Type B pancreatic cell (in vitro differentiated cells): ENCODE measurements at places on chromosomes 4 and X. TPM values are rescaled to one million over a fixed set of nuclear protein-coding genes. Genes with fewer than 3 reads are reported as not detected.

The TMSB4X gene
- total RNA-seq = 1,981 and 2,322 TPM in 2 replicates

The MAEA gene
- 81.5 and 98.7 TPM in 2 replicates for total RNA-seq

The NAA10 gene
- total RNA-seq = 73.8 and 82.7 TPM in 2 replicates

The AMTN gene
- not detected in 2 replicates for total RNA-seq

The SMIM10L2A gene
- total RNA-seq = 2.6 and 4.8 TPM in 2 replicates

The FNIP2 gene
- total RNA-seq = 31.0 and 36.5 TPM in 2 replicates

The KLKB1 gene
- 0.24 and 0.67 TPM in 2 replicates for total RNA-seq

The SSX2B gene
- total RNA-seq = not detected in 2 replicates

The ARX gene
- 12.1 and 12.4 TPM in 2 replicates for total RNA-seq

The TMLHE gene
- total RNA-seq = 15.1 and 18.5 TPM in 2 replicates

The OCRL gene
- total RNA-seq = 39.8 and 41.8 TPM in 2 replicates

- DNase-seq = no peak
These were observed 183.2 kb downstream of the RAP1GDS1 start for GRCh38 chr4:98444371-98444770.

GRCh38 chr4:165751882-165752281 is 121.2 kb upstream of the TLL1 start:
- DNase-seq = no peak

DNA sequence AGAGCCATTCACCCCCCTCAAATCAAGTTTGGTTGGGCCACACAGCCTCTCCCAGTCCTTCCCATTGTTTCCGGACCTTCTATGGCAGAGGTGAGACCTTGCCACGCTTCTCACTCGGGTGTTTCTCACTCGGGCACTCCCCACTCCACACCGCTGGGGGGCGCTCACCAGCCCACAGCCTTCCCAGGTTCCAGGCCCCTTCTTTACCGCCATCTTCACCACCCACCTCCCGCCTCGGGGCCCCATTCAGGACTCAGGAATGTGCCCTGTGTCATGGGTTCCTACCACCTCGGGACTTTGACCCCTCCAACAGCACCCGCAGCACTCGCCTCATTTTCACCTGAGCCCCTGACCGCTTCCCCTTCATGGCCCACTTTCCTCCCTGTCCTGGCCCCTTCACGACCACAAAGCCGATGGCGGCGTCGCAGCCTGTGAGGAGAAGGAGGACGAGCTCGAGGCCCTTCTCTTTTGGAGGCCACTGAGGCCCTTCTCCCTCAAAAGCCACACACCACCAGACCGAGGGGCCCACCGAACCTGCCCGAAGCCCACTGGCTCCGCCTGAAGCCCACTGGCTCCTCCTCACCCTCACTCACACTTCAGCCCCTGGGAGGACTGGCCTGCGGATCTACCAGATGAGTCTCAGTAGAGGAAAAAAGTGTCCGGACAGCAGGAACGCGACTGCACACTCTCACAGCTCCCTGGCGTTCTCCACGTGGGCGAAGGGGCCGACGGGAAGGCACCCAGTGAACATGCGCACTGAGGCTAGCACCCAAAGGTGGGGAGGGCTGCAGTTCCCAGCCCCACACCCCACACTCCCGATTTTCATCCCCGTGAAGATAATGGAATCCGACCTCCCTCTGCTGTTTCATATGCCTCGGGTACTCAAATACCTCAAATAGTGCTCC is at the start of gene PAGE1:
Gene PAGE1 (minus strand): TSS at position 709 of the 905 bp plus-strand sequence. CDS start 1,214 bp downstream, outside the sequence.
- DNase-seq = no peak

- DNase-seq = no peak
These were observed 16.1 kb downstream of the CBR4 start for GRCh38 chr4:168993714-168994510.

DNA sequence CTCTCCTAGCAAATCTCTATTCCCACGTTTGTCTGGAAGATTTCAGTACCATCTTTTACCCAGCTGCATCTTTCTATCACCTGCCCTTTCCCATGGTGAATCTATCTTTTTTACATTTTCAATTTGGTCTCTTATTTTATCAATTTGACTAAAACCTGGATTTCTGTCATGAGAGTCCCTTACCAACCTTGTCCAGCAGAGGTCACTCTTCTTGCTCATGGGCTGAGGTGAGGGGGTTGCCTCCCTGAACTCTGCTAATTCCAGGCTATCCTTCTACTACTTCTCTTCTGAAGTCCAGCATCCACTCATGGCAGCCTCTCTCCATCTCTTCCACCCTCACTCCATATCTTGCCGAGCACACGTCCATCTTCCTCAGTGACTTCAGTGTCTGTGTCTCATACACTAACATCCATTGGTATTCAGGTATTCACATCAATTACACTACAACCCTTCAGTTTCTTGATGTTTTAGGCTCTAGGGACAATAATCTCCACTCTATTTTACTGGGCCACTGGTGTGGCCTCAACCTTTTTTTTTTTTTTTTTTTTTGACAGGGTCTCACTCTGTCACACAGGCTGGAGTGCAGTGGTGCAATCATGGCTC is 17.8 kb upstream of the ZNF827 start:
- DNase-seq = no peak

- no peak for DNase-seq
These were observed 148.1 kb downstream of the PCDH7 start for GRCh38 chr4:30868111-30868895.

- DNase-seq = no peak
These were observed 63.8 kb upstream of the ATOH1 start for GRCh38 chr4:93764639-93765246.

DNA sequence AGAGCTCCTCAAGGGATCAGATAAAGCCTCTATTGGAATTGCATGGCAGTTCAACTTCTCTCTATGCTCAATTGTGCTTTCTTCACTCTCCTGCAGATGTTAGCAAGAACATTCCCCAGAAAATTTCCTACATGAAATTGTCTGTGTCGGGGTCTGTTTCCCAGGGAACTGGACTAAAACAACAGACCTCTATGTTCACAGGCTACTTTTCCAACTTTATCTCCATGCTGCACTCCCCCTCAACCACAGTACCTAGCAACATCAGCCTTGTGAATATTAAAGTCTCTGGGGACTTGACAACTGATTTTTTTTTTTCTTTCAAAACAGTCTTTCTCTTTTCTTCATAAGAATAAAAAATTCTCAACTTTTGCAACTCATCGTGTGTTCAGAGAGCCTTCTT is 1470.8 kb upstream of the ADGRL3 start:
- DNase-seq = no peak

DNA sequence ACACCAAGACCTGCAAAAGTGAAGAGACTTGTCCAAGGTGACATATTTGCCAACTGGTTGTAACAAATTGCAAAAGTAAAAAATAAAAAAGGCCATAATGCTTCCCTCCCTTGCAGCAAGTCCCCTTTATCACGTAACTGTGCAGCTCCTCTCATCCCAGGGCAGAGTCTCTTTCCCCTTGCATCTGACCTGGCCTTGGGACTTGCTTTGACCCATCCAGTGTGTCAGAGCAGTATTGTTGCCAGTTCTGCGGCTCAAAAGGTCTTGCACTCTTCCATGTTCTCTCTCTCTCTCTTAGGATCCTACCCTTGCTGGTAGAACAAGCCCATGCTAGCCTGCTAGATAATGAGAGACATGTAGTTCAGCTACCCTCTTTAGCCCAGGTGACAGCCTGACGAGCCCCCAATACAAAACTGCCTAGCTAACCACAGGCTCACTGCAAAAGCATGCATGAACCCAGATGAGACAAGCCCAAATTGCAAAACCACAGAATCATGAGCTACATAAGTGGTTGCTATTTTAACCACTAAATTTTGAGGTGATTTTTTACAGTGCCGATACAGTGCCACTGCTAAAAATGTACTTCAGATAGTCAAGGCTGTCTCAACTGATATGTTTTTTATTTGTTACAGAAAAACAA is 289.5 kb upstream of the PPARGC1A start:
- DNase-seq = no peak

DNA sequence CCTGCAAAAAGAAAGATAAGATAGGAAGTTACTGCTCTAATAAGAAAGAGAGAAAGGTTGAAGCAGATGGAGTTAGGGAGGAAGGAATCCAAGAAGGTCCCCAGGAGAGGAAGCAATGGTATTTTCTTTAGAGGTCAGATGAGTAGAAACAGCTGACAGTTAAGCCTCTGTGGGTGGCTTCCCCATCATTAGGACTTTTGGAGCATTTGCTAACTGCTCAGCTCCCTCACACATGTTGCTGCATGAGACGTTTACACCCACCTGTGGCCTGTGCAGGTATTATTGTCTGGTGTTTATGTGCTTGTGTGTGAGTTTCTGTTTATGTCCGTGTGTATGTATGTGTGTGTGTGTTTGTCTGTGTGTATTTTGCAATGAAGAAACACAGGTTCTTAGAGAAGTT is 346.8 kb downstream of the RAB28 start:
- no peak for DNase-seq

- no peak for DNase-seq
These were observed 1272.7 kb downstream of the C4orf33 start for GRCh38 chr4:130368668-130369067.

DNA sequence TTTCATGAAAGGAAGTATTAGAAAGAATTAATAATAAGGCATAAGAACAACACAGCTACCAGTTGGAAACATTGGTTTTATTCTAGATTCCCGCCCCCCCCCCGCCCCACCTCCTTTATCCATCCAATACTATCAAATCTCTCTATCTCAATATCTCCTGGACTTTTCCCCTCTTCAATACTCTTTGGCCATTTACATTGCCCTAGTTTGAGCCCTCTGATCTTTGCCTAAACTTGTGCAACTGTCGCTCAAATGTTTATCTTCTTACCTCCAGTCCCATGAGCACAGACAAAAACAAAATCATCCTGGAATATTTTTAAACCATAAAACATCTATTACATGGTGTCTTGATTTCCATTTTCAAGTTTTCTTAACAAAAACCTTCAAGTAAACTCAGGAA is 488.2 kb downstream of the KLHL13 start:
- no peak for DNase-seq

GRCh38 chr4:48493452-48494100 is 3.5 kb downstream of the ZAR1 start:
- DNase-seq = no peak

DNA sequence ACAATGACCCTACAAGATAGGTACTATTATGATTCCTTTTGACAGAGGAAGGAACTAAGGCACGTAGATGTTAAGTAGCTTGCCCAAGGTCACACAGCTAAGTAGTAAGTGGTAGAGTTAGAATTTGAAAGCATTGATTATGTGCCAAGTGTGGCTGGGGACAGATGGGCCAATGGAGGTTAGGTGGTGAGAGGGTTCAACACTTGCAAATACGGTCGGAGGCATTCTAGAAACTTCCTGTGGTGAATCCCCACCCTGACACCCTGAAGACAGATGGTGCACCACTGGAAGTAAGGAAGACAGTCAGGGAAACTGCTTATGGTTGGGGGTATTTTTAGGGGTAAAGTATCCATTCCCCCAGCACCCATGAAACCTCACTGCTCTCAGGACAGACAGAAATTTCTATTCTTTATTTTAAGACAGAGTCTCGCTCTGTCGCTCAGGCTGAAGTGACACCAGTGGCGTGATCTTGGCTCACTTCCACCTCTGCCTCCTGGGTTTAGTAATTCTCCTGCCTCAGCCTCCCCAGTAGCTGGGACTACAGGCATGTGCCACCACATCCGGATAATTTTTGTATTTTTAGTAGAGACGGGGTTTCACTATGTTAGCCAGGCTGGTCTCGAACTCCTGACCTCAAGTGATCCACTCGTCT is 142.5 kb downstream of the RASL11B start:
- no peak for DNase-seq

- no peak for DNase-seq
These were observed 29.0 kb downstream of the SGMS2 start for GRCh38 chr4:107853444-107854355.

DNA sequence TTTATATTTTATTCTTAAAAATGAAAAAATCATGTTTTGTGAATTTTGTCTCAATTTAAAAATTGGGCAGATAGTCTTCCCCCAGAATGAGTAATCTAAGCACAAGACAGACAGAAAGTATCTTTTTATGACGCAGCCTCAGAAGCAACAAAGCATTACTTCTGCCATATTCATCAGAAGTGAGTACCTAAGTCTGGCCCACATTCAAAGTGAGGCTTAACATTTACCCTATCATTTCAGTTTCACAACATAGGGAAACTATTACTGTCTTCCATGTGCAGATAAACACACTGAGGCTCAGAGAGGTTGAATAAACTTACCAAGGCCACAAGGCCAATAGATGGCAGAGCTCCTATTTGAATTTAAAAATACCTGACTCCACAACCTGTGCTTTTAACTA is 4.4 kb upstream of the PRDX4 start:
- no peak for DNase-seq

GRCh38 chr4:145338568-145338967 is 143.1 kb upstream of the SMAD1 start:
- DNase-seq = no peak

DNA sequence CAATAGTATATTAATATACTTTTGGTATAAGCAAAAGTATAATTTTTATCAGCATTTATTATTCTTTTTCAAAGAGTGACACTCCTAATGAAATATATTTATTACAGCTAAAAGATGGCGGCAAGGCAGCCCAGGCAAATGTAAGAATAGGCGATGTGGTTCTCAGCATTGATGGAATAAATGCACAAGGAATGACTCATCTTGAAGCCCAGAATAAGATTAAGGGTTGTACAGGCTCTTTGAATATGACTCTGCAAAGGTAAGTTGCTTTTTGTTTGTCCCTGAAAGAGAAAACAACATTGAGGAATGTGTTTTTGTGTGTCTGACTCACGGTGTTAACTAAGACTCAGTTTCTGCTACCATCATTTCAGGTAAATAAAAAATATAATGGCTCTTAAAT is 71.9 kb downstream of the PDLIM5 start:
- no peak for DNase-seq

DNA sequence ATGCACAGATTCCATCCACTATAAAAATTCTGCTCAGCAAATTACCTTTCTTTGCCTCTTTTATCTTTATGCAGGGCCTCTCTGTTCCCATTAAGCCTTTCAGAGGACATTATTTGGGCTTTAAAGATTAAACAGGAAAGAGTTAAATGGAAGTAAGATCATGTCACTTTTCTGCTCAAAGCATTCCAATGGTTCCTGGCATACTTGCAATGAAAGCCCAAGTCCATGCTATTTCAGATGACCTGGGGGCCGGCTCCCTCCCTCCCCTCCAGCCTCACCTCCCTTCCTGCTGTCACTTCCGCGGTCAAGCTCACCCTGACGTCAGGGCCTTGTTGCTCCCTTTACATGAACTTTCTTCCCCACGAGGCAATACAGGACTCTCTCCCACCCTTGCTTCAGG is 125.5 kb downstream of the C4orf51 start:
- no peak for DNase-seq

DNA sequence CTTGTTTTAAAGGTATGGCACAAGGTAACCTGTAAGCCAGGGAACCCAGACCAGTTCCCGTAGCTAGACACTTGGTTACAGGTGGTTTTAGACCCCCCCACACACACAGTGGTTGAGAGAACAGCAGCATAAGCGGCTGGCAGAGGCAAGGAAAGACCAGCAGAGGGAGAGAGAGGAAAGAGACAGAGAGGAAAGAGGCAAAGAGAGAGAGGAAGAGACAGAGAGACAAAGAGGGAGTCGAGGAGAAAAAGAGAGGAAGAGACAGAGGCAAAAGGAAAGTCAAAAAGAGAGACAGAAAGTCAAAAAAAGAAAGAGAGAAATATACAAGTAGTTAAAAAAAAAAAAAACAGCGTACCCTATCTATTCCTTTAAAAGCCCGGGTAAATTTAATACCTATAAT is 19.5 kb upstream of the PCSK1N start:
- no peak for DNase-seq
